ENCODE measurements at places on chromosomes 1 and 21.

GRCh38 chr1:88079036-88079435 lies 605.0 kb upstream of the PKN2 start:
- DNase-seq: no peak

GRCh38 chr1:66231217-66231616 lies 302.7 kb upstream of the SGIP1 start:
- DNase-seq: peak; percentile 25

- DNase-seq: no peak
Measured at GRCh38 chr1:210711825-210712612, 383.3 kb downstream of the HHAT start.

DNA sequence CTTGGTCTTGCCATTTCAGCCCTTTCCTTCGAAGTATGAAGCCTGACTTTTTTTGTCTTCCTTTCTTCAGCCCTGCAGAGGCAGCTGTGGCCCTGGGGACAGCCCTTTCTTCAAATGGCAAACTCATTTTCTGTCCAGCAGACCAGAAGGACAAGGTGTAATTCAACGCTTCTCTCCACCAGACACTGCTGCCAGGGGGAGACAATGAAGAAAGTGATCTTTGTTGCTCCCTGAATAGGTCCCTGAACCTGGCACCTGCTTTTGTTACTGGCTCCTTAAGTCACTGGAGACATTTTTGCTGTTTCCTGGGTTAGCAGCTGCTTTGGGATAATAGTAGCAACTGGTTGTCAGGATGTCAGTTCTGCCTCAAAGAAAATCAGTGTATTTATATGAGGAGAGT lies 50.8 kb upstream of the MACF1 start:
- DNase-seq: no peak

- no peak for DNase-seq
Measured at GRCh38 chr1:84809023-84809422, 84.0 kb downstream of the LPAR3 start.

DNA sequence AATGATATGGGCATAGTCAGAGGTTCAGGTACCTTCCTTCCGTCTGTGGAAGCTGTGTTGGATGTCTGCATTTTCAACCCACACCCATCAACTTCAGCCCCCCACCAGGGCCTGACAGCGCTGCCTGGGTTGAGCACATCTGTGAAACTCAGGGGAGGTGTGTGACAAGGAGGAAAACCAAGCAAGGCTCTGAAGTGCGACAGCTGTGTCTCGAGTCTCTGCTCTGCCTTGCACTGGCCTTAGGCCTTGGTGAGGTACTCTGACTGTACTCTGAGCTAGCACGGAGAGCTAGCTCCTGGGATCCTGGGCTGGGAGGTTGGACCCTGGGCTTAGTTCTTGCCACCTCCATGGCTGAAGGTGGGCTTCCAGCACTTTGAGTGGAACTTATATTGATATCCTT lies 9.1 kb downstream of the VANGL2 start:
- DNase-seq: no peak

- no peak for DNase-seq
Measured at GRCh38 chr1:7174980-7175906, 390.0 kb downstream of the CAMTA1 start.

- DNase-seq: no peak
Measured at GRCh38 chr1:24850328-24850920, 79.7 kb downstream of the RUNX3 start.

GRCh38 chr1:3890389-3891328 lies 9.4 kb downstream of the C1orf174 start:
- no peak for DNase-seq

DNA sequence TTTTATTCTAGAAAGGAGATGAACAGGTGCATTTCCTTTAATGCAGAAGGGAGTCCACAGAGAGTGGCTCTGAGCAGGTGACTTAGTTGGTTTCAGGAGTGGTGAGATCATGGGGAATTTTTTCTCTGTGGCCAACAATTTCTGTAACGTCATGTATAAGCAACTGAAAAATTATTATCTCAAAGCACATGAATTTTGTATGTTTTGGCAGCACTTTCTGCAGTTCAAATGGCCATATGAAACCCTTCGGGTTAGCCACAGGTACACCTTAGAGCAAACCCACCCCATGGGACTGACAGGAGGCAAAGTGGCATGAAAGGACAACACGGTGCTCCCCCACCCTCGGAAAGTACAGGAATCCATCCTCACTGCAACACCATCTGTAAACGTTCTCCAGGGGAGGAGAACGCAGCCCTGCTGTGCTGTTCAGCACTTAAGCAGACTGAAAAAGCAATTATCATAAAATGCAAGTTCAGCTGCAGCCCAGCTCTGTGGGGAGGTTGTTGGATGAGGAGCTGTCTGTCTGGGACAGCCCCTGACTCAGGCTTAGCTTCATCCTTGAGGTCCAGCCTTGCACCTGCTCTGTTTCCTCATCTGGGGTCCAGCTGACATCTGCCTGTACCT lies 55.8 kb upstream of the CLDN14 start:
- no peak for DNase-seq

- DNase-seq: peak; percentile 37
Measured at GRCh38 chr21:35428001-35428320, 378.9 kb upstream of the RUNX1 start.

DNA sequence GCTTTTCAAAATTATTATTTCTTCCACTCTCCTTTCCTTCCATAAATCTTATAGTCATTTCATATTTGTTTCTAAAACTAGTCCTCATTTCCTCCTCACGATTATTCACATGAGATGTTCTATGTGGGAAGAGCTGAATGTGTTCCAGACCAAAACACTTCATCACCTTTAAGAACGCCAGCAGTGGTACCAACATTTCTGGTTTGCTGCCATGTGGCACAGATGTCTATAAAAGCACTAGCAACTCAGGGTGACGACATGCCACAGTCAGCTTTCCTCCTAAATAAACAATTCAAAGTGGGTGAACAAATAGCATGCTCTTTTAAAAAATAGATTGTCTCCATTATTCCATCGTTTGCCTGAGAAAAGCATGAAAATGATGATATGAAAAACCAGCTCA lies 1217.8 kb upstream of the ADGRL2 start:
- no peak for DNase-seq

DNA sequence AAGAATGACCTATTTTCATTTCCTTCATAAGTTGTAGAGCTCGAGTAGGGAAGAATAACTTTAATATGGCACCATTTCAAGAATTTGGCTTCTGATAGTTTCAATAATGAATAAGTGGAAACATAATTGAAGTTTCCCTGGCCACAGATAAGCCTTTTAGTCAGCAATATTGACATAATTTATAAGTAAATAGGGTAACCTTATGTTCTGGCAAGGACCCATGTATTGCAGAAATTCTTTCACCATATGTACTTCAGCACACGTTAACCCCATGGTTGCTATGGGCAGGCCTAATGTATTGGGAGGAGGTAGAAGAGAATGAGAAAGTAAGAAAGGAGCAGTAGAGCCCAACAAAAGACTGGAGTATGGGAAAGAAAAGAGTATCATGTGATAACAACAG lies 25.4 kb downstream of the MDM4 start:
- DNase-seq: no peak

DNA sequence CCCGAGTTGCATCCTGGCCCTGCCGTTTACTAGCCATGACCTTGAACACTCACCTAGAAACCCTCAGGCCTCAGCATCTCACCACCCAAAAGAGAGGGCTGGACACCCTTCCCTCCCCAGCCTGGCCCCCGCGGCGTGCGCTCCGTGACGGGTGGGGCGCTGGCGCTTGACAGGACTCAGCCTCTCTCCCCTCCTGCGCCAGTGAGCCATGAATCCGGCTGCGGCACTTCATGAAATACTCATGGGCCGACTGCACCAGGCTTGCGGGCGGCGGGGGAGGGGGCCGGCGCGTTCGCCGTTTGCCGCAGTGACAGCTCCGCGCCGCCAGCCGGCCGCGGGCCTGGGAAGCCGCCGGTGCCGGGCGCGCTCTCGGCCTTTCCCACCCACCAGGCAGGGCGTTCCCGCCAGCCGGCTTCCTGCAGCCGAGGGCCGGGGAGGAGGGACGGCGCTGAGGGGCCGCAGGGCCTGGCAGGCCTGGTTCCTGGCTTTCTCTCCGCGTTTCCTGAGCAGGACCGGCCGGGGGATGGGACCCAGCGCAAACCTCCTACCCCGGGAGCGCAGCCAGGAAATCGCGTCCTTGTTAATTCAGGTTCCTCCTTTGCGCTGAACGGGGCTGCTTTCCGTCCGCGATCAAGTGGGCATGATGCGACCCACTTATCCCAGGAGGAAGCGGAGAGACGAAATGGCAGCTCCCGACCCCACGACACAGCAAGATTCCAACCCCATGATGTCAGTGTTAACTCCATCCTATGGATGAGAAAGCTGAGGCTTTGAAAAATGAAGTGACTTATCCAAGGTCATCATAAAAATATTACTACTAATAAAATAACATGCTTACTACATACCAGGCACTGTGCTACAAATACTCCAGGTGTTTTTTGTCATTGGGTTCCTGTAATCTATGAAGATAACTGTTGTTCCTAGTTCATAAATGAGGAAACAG lies 9.1 kb upstream of the LUZP1 start:
- no peak for DNase-seq

DNA sequence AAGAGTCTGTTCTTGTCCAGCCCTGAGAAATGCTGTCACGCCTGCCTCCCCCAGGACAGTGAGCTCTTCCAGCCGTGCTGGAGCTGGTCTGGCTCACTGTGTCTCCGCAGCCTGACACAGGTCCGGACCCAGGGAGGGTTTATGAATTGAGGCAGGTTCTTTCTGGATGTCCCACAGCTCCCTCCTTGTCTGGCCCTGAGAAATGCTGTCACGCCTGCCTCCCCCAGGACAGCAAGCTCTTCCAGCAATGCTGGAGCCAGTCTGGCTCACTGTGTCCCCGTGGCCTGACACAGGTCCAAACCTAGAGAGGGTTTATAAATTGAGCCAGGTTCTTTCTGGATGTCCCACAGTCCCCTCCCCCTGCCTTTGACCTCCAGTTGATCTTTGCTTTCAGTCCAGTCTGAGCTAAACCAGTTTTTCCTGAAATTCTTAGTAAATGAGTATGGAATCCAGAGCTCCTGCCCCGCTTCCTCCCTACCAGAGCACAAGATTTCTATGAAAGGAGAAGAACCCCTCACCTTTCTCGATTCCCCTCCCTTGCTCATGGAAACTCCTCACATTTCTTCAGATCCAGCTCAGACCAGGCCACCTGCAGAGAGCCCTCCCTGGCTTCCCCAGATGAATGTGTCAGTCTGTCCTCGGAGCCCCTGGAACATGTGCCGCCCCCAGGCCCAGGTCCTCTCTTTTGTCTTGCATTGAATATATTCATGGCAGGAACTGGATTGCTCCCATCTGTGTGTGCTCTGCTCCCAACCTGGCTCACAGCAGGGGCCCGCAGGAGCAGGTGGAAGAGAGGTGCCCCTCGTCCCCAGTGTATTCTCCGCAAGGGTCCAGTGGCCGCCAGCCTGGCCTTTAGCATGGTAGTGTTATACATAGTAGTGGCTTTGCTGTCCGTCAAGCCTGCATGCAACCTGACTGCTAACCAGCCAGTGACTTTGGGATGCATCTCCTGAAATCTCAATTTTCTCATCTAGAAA lies 116.3 kb downstream of the EPHB2 start:
- no peak for DNase-seq

DNA sequence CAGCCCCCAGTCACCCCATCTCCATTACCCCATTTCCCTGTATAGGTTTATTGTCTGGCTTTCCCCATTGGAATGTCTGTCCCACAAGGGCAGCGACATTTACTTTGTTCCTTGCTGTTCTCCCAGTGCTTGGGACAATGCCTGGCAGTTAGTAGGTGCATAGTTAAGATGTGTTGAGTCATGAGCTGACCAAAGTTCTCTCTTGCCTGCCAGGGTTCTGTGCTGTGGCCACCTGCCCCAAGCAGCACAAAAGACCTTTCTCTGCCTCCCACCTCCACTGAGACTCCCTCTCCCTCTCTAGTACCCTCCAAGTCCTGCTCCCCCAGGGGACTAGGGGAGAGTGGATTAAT lies 40.0 kb downstream of the TMCO4 start:
- no peak for DNase-seq

DNA sequence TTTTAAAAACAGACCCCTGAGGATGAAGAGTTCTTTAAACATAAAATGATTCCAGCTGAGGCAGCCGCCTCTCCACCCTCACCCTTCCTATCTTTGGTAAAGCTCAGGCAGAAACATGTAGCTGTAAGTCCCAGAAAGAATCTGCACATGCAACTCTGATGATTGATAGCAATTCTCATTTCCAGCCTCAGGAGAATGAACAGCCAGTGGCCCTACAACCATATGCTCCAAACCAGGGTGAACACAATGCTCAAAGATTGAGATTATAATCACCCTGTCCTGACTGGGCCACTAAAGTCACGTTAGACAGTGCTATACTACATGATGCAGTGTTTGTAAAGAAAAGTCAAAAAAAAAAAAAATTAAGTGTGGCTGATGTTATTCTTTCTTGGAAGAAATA lies 80.2 kb downstream of the LMX1A start:
- no peak for DNase-seq

All from AG09309 (cell line).